Hematopoietic multipotent progenitor cell treated with erythropoietin and hydrocortisone succinate and interleukin-3 and kit ligand, for 8 days (in vitro differentiated cells): ENCODE measurements at places on chromosomes 11 and 22.

- DNase-seq: no peak
These were observed 35.4 kb downstream of the SDHD start for GRCh38 chr11:112121981-112122615.

- DNase-seq: no peak
These were observed 21.6 kb upstream of the BID start for GRCh38 chr22:17795661-17796548.

- peak; percentile 6 for DNase-seq
These were observed 25.6 kb downstream of the ANKRD42 start for GRCh38 chr11:83219095-83219494.

- no peak for DNase-seq
These were observed 26.8 kb upstream of the JAM3 start for GRCh38 chr11:134041791-134042696.

- DNase-seq: no peak
These were observed 11.5 kb upstream of the TPP1 start for GRCh38 chr11:6630632-6631291.

DNA sequence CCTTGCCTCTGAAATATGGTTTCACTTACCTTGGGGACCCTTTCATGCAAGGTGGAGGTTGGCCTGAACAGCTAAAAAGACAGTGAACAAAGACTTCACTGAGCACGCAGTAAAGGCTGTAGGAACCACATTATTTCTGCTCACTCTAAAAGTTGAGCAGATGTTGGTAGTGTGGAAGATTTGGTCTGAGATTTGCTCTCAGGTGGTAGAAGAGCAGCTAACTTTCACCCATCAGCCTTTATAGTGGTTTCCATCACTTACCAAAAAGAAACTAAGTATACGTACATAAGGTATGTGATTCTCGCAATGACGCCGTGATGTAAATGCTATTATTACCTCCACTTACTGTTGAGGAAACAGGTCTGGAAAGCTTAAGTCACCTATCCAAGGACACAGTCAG is 47.3 kb downstream of the PRR5L start:
- DNase-seq: no peak

GRCh38 chr11:65266210-65266609 is 4.4 kb downstream of the POLA2 start:
- peak; percentile 30 for DNase-seq

GRCh38 chr11:114559425-114560310 is at the start of gene NXPE1:
Gene NXPE1, minus strand, starts transcription at chr11:114559881. Its CDS starts 8,680 bp downstream, at chr11:114551201.
- DNase-seq: no peak

GRCh38 chr22:46148816-46149511 is 1.4 kb upstream of the PPARA start:
- peak; percentile 36 for DNase-seq

DNA sequence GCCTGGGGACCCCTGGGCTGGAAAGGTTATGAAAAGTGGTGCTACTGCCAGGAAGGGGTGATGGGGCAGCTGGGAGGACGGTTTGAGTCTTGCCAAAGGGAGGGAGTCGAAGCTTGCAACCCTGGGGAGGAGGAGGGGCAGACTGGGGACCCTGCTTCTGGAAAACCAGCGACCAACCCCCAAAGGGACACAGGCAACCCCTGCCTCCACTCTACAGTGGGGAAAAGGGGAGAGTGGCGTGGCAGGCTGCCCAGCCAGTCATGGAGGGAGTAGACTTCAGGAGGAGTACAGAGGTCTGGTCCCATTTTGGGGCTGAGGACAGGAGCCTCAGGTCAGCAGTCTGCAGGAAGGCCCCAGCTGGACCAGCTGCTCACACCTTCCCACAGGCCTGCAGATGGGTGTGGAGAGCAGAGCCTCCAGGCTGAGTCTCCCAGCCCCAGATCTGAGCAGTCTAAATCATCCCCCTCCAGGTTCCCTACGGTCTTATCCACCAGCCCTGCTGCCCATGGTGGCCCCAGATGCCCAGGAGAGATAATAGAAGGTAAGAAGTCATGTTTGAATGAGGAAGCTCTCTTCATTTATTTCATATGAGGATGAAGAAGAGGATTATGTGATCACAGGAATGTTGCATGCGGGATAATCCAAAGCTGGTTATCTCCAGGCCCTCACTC is 3.3 kb downstream of the DDT start:
- peak; percentile 81 for DNase-seq

GRCh38 chr11:65499713-65500386 is 1.0 kb downstream of the MALAT1 start:
- DNase-seq: no peak

GRCh38 chr11:56967726-56968125 is 21.0 kb upstream of the OR5AK2 start:
- DNase-seq: no peak

- DNase-seq: no peak
These were observed 1.9 kb upstream of the MMP1 start for GRCh38 chr11:102799681-102800340.

DNA sequence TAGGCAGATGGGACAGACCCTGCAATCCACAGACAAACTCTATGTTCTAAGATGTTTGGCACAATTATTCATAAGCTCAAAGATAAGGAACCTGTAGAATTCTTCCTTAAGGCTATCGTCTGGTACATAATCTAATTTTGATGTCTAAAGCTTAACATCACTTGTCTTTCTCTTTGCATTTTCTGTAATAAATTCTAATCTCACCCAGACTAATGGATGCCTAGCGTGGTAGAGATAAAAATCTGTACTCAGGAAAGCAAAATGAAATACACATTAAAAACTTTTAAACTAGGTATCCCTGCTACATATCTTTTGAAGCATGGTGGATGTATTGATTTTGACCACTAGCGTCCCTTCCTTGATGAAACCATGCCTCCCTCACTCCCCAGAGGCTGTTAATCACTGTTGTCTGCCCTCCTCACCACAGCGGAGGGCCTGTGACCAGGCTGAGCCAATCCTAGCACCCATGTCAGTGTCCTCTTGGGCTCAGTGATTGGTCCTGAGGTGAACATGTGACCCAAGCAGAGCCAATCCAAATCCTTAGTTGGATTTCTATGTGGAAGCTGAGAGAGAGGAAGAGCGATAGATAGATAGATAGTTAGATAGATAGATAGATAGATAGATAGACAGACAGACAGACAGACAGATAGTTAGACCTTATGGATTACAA is 82.2 kb upstream of the GRK3 start:
- no peak for DNase-seq

DNA sequence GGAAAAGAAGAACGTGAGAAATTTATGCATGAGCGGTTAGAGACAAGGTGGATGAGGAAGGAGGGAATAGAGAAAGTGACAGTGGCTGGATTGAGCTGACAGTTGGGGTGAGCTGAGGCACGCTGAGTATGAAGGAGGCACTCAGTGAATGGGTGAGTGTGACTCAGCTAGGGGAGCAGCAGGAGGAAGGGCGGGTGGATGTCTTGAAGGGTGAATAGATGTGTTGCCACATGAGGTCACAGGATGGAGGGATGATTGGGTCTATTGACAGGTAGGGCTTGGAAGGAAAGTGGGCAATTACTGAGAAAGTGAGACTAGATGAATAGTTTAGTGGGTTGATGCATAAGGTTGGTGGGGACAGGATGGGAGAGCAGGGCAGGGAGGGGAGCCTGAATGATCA is 8.0 kb downstream of the IFITM10 start:
- DNase-seq: no peak
